Activated CD8-positive, alpha-beta T cell treated with anti-CD3 and anti-CD28 coated beads for 36 hours (primary cell): ENCODE measurements at places on chromosomes 11 and 22. TPM values are rescaled to one million over a fixed set of nuclear protein-coding genes. Genes with fewer than 3 reads are reported as not detected.

DNA sequence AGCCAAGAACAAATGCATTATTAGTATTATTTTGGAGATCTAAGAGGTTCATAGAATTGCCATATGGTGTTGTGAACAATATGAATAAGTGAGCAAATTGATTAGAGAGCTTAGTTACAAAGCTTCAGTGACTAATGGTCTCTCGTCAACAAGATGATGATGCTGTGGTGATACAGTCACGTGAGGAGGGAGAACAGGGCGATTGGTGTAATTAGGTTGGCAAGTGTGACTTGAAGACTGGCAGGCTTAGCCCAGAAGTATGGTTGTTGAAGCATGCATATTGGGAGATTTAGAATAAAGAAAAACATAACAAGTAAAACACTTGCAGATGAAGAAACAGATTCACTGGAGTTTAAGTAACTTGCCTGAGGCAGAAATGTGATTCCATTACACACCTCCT, 100.6 kb upstream of the SORL1-AS1 start:
- DNase-seq, result no peak

- no peak for DNase-seq
Measured at GRCh38 chr11:114273890-114274635, 22.1 kb upstream of the NNMT start.

DNA sequence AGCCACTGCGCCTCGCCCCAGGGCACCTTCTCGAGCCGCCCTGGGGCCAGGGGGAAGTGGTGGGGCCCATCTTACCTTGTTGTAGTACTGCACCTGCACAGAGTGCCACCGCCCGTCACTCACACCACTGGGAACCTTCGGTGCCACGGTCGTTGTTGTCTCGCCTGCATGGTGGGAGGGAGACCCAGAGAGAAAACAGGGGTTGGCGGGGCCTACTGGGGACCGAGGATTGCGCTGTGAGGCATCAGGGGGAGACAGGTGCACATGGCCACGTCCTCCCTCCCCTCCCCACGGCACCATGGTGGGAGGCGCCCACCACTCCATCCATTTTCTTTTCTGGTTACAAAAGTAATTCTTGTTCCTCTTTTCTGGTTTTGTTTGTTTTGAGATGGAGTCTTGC, 97.8 kb downstream of the TRMU start:
- DNase-seq, result no peak

DNA sequence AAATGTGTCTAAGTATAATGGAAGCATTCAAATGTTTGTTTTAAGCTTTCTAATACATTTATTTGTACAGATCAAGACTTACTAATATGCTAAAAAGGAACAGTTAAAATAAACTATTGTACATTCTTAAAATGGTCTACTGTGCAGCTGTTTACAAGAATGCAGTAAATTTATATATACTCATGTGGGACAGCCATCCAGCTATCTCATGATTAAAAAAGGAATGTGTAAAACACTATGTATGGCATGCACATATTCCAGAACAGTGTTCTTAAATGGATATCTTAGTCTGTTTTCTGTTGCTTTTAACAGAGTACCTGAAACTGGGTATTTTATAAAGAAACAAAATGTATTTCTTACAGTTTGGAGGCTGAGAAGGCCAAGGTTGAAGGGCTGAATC, 30.2 kb upstream of the CSTF3 start:
- no peak for DNase-seq

GRCh38 chr11:3189886-3190583, 24.9 kb upstream of the OSBPL5 start:
- no peak for DNase-seq

DNA sequence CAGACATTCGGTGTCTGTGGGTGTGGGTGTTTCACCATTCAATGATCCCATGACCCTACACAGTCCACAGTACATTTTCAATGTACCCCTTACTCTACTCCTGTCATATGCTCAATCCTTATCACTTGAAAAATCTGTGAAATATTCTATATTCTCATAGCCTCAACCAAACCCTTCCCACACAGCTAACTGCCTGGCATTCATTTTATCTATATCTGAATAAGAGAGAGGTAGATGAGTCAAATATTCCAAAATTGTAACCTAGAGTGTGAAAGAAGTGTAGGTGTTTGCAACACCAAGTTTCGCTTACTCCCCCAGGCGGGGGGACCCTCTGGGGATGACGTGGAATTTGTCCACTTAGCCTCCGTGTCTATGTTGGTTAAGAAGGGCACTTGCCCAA, 354.8 kb downstream of the ETS1 start:
- DNase-seq, result peak; percentile 84

- DNase-seq, result no peak
Measured at GRCh38 chr11:19849947-19850593, 137.4 kb downstream of the NAV2 start.

- DNase-seq, result no peak
Measured at GRCh38 chr11:36278531-36279282, 10.5 kb downstream of the COMMD9 start.

DNA sequence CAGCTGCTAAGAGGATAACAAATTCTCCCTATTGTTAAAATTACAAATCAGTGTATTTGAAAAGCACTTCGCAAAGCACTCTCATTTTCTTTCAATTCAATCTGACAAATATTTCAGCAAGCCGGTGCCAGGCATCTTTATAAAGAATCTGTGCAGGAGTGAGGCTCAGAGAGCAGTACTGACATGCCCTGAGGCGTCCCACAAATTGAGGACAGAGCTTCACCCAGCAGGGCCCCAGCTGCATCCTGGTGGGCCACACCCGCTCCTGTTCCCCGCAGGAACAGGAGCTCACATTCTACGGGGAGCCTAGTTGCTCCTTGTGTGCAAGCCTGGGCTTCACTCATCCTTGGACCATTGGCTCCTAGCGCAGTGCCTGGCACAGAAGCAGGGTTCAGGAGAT, 60.9 kb upstream of the EIF3D start:
- no peak for DNase-seq

GRCh38 chr11:67588136-67588503, 4.5 kb downstream of the GSTP1 start:
- DNase-seq, result no peak

GRCh38 chr22:30891781-30892180, 76.8 kb downstream of the MORC2 start:
- DNase-seq, result no peak

DNA sequence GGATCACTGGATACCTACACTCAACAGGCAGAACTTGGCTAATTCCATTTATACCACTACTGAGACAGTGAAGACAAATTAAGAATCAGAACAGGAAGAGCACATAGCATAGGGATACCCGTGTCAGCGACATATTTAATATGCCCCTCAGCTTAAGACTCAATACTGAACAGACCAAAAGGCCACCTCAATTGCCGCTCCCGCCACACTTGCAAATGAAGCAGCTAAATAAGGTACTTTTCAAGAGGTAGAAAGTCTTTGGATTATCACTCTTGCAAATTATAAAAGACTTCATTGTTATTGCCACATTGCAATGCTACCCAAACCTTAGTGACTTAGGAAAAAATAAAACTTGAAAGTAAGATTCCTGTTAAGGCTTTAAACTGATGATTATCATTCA, 3.1 kb downstream of the DDX17 start:
- DNase-seq, result no peak

- DNase-seq, result no peak
Measured at GRCh38 chr22:42945736-42946135, 69.2 kb downstream of the PACSIN2 start.

DNA sequence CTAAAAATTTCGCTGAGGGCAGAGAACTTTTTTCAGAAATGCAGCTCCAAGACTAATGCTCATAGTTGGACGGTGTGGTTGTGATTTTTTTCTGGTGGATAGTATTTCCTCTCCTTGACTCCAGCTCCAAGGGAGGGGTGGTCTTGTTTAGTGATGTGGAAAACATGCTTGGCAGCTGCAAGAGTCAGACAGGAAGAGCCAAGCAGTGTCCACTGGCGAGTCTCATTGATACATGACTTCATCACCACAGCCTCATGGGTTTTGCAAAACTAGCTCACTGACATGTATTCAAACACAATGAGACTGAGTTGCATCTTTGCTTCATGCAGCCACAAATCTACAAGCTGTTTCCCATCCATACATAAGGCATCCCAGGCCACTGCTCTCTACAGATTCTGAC, 7.3 kb upstream of the KCNJ1 start:
- no peak for DNase-seq

GRCh38 chr11:61751384-61751783, 1.1 kb upstream of the MYRF start:
- DNase-seq, result no peak

GRCh38 chr22:29443861-29444792, 5.7 kb downstream of the RFPL1 start:
- DNase-seq, result no peak

DNA sequence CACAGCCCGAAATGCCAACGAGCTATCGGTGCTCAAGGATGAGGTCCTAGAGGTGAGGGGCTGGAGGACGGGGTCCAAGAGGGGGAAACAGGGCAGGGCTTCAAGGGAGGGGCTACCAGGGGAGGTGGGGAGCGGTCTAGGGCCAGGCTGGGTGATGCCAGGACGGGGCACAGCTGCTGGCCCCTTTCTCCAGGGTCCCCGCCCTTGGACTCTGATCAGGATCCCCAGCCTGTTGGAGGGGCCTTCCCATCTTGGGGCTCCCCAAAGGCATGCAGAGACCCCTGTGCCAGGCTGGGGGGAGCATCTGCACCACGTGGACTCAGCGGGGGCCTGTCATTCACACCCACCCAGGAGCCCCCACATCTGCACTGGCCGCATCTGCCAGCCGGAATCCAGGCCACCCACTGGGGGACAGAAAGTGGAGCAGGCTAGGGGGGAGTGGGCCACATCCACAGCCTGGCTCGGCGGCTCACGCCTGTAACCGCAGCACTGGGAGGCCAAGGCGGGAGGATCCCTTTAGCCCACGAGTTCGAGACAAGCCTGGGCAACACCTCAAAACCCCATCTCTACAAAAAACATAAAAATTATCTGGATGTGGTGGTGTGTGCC, 18.9 kb downstream of the EPS8L2 start:
- no peak for DNase-seq

GRCh38 chr11:66454247-66454646, 12.5 kb upstream of the PELI3 start:
- DNase-seq, result peak; percentile 58

DNA sequence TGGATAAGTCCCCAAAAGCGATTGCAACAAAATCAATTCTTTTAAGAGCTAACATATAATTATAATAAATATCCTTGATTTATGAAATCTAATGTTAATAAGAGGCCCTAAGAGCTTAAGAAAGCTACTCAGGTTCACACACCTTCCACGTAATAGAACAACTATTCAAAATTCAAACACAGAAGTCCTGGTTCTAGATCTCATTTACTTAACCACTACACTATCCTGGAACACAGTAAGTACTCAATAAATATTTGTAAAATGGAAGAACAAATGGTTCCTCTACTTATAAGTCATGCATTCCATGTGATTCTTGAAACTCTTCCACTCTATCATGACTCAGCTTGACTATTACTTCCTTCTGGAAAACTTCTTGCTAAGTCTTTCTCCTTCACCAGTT, 268.2 kb downstream of the FAM181B start:
- DNase-seq, result no peak

GRCh38 chr11:12448131-12448939, 71.0 kb downstream of the PARVA start:
- DNase-seq, result no peak

B3GAT1 gene
- total RNA-seq, result not detected

FIBIN gene
- total RNA-seq, result not detected

MRPL23 gene
- 134 TPM for total RNA-seq

NCAM1 gene
- total RNA-seq, result 0.47 TPM

PGA4 gene
- total RNA-seq, result not detected

OR51B5 gene
- not detected for total RNA-seq

OSBPL5 gene
- 5.9 TPM for total RNA-seq

DDX17 gene
- total RNA-seq, result 334 TPM

SLC37A2 gene
- 0.70 TPM for total RNA-seq

PKP3 gene
- not detected for total RNA-seq

SCARF2 gene
- total RNA-seq, result 0.27 TPM
